ENCODE measurements at places on chromosomes 3 and 15. TPM values are rescaled to one million over a fixed set of nuclear protein-coding genes. Genes with fewer than 3 reads are reported as not detected.

- no peak for ATAC-seq
Measured at GRCh38 chr3:20336572-20336971, 150.6 kb upstream of the SGO1 start.

Gene NECTIN3
- 26.4 TPM for total RNA-seq

Gene PRSS50
- total RNA-seq, result not detected

DNA sequence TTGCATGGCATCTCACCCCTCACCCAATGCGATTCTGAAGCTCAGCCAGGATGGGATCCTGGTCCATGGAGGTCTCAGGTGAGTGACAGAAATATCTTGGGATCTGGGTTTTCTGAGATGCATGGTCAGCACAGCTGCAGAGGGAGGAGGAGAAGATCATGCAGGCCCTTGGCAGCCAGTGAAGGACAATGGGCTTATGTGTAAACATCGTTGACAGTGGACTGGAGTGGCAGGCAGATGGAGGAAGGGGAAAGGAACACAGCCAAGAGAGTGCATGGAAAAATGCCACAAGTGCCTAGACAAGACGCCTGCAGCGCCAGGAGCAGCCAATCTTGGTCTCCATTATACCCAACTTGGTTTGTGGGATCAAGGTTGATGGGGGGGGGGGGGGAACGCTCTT, 347.9 kb downstream of the MCTP2 start:
- no peak for ATAC-seq

GRCh38 chr3:66394753-66395249, 106.0 kb downstream of the LRIG1 start:
- no peak for ATAC-seq

Gene LRRC31
- not detected for total RNA-seq

GRCh38 chr15:42060477-42060763, 33.9 kb downstream of the PLA2G4D start:
- no peak for ATAC-seq

DNA sequence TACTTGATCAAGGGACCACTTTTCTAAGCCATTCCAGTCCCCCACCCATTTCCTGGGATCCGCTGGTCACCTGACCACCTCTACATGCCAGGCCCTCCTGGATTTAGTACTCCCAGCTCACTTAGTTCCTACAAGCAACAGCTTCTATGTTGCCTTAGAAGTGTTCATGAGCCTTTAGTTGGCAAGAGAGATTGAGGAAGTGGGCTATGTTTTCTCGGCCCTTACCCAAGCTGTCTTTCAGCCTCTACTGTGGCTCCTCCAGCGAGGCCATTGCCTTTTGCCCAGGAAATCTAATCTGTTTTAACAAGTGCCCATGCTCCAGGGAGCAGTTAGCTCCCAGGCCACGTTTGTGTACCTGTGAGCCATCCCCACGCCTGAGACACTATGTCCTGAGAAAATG, 4.5 kb upstream of the PRKAR2A start:
- no peak for ATAC-seq

- ATAC-seq, result no peak
Measured at GRCh38 chr3:127520993-127521392, 69.5 kb downstream of the TPRA1 start.

GRCh38 chr3:33105341-33105948, 8.4 kb upstream of the CRTAP start:
- ATAC-seq, result no peak

Measured in motor neuron (in vitro differentiated cells).